Keratinocyte (primary cell): ENCODE measurements at places on chromosomes 12 and 14.

DNA sequence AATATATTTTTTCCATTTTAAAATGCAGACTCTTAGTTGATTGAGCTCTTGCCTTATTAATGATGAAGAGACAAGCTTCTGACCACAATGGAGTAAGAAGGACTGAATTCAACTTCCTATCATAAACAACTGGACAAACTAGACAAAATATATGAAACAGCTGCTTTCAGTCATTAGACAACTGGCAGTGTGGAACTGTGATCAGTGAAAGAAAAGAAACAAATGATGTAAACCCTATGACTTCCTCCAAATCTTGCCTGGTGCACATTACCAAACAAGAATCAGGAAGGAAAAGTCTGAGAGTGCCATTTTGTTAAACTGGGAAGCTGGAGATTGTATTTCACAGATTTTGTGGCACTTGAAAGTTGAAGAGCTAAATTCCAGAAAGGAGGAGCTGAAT is 154.7 kb upstream of the ATXN7L3B start:
- DNase-seq = no peak

DNA sequence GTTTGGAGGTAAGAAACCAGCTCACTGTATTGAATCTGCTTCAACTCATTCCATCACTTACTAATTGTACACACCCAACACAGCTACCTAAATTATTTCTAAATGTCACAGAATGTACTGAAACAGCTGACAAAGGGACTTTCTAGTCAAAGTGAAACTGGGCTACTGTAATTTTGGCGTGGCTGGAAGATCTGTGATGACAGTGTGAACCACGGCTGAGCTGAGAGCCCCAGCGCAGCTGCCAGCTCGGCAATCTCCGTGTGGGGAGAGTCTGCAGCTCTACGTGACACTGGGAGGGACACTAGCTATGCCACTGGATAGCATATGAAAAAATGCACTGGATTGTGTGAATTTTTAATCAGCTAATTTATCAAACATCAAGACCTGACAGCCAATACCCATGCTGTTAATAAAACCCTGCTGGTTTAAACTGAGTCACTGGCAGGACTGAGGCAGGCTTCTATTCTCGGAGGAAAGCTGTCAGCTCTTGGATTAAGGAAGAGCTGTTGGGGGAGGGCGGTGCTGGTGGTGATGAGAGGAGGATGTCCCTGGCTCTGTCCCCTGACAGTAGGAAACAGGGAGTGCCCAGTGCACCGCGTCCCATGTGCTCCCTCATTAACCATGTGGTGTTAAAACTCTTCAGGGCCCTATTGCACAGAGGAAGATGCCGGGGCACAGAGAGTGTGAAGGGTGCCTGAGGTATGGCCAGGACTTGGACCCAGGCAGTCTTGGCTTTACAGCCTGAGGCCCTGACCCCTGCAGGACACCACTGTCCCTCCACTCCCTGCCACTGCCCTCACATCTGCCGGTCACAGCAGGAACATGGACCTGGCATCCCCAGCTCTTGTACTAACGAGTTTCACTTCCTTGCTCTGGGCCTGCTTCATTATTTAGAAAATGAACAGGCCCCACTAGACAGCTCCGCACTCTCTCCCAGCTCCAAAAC is 13.3 kb downstream of the SLC15A4 start:
- no peak for DNase-seq

DNA sequence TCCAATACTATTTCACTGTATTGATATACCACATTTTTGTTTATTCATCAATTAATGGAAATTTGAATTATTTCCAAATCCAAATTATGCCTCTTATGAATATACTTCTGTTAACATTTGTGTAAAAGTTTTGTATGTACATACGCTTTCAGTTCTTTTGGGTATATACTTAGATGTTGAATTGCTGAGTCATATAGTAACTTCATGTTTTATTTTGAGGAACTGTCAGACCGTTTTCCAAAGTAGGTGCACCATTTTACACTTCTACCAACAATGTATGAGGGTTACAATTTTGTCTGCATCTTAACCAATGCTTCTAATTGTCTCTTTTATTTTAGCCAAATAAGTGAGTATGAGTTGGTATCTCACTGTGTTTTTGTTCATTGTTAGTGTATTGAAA is 10.2 kb upstream of the CCER1 start:
- no peak for DNase-seq

DNA sequence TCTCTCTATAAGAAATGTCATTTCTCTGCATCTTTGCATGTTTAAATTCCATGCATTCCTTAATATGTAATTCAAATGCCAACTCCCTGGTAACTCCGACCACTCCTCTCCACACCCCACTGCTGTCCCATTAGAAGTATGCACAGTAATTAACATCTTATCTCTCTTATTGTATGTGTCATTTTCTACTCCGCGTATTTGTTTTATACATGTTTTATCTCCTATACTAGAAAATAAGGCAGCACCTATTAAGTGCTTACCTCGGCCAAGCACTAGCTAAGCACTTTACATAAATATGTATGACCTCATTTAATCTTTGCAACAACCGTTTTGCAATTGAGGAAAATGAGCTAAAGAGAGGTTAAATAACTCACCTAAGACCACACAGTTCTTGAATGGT is 469.8 kb downstream of the BCAT1 start:
- no peak for DNase-seq

GRCh38 chr14:61454545-61454944 is 133.2 kb downstream of the PRKCH start:
- DNase-seq = no peak

- DNase-seq = no peak
Observed at GRCh38 chr12:32030151-32030550, 70.9 kb downstream of the RESF1 start.

GRCh38 chr12:97575403-97576193 is 113.0 kb downstream of the RMST start:
- DNase-seq = no peak

DNA sequence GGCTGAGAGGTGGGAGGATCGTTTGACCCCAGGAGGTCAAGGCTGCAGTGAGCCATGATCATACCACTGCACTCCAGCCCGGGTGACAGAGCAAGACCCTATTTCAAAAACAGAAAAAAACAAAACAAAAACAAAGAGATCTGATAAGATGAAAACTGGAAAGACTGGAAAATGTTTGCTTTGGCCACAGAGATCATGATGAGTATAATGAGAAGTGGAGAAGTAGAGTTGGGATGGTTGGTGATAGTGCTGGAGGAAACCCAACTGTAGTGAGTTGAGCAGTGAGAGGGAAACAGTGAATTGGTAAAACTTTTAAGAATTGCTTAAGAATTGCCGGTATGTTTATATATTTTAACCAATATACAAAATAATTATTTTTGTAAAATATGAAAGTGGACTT is 39.2 kb downstream of the MON2 start:
- no peak for DNase-seq

GRCh38 chr12:108235197-108235984 is 103.7 kb downstream of the CMKLR1 start:
- DNase-seq = no peak

- DNase-seq = no peak
Observed at GRCh38 chr14:63362389-63362819, 43.7 kb upstream of the GPHB5 start.

DNA sequence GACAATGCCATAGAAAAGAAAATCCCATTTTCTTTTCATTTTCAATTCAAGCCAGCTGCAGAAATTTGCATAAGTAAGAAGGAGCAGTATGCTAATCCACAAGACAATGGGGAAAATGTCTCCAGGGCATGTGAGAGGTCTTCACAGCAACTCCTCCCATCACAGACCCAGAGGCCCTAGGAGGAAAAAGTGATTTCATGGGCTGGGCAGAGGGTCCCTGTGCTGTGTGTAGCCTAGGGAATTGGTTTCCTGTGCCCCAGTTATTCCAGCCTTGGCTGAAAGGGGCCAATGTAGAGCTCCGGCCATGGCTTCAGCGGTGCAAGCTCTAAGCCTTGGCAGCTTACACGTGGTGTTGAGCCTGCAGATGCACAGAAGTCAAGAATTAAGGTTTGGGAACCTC is 211.4 kb downstream of the CCDC59 start:
- DNase-seq = no peak

DNA sequence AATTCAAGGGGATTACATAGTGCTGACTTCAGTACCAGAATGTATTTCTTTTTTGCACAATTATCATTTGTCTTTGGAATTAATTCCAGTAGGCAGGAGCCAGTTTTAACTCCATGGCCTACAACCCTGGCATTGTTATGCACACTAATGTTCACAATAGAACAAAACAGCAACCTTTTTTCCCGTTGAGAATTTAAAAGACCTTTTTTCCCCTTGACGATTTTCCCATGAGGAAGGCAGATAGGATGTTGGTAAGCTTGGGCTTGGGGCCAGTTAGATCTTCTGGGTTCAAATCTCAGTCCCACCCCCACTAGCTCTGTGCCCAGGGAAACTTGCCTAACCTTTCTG is 13.7 kb downstream of the AKAP6 start:
- DNase-seq = no peak

DNA sequence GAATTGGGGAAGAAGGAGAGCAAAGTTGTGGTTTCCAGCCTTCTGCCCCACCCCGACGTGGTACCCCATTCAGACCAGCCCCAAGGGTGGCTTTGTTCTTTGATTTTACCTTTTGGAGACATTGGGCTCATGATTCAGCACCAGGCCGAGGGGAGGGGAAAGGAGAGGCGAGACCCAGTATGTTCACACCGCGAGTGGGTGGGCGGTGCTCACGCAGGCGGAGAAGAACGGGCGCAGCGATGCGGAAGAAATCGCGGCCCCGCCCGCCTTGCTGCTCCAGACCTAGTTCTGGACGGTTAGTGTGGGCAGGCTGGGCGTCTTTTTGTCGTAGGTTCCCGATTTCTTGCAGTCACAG is 963 bp downstream of the ATL1 start:
- DNase-seq = no peak

- no peak for DNase-seq
Observed at GRCh38 chr14:64685371-64686281, 18.6 kb upstream of the PLEKHG3 start.

GRCh38 chr12:12810553-12811021 is 2.6 kb upstream of the DDX47 start:
- no peak for DNase-seq
